ENCODE measurements at places on chromosomes 12 and 14. TPM values are rescaled to one million over a fixed set of nuclear protein-coding genes. Genes with fewer than 3 reads are reported as not detected.

DNA sequence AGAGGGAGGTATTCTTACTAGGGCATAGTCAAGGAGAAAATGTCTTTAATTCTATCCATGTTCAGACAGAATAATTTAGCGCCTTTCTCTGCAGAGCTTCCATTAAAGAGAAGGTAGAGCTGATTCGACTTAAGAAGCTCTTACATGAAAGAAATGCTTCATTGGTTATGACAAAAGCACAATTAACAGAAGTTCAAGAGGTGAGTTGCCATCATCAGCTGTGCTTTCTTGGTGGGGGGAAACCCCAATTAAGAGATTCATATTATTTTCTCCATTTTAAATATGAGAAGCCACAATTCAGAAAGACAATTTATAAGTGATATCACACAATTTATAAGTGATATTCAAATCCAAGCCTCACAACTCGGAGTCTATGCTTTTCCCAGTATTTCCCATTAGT, 27.8 kb downstream of the RPGRIP1 start:
- H3K36me3 ChIP-seq = no peaks in the 10 kb centered on the region
- no peak overlapping the region for H3K27ac ChIP-seq
- H3K4me3 ChIP-seq = no peak overlapping the region
- H3K27me3 ChIP-seq = no peaks in the 10 kb centered on the region
- no peak for DNase-seq
- peaks cover 15% of the 10 kb centered on the region for H3K4me1 ChIP-seq

The JAG2 gene
- total RNA-seq = 57.1 TPM

GRCh38 chr12:111864913-111865312, 22.9 kb downstream of the MAPKAPK5 start:
- DNase-seq = no peak
- no peak overlapping the region for H3K4me3 ChIP-seq
- H3K4me1 ChIP-seq = no peaks in the 10 kb centered on the region
- no peaks in the 10 kb centered on the region for H3K27me3 ChIP-seq
- no peak overlapping the region for H3K27ac ChIP-seq
- H3K36me3 ChIP-seq = peaks cover 37% of the 10 kb centered on the region

The SARNP gene
- 103 TPM for total RNA-seq

DNA sequence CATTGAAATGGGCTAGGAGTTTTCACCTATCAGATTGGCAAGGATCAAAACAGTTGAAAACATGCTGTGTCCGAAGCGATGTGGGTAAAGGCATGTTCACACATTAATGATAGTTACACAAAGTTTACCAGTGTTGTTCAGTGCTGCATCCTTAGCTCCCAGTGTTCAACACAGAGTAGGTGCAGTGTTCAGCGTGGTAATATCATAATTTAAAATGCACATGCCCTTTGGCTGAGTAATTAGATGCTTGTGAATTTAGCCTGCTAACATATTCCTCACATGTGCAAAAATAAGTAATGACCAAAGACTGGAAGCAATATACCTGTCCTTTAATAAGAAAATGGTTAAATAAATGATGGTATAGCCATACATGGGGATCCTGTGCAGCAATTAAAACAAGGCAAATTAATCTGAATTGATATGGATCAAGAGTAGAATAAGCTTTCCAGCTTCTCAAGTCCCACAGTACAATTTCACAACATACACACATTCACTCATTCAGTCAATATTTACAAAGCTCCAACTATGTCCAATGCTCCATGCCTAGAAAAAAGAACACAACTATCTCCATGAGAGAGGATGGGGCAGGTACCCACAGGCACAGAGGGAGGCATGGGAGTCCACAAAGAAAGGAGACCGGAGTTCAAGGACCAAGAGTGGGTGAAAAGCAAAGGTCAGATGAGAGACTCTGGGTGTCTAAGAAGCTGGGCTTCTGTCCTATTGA, 12.8 kb downstream of the TMCC3 start:
- H3K4me1 ChIP-seq = peaks cover 8% of the 10 kb centered on the region
- H3K27ac ChIP-seq = no peak overlapping the region
- H3K27me3 ChIP-seq = no peaks in the 10 kb centered on the region
- H3K4me3 ChIP-seq = no peak overlapping the region
- peak; percentile 40 for DNase-seq

- H3K4me1 ChIP-seq = no peaks in the 10 kb centered on the region
- H3K36me3 ChIP-seq = no peaks in the 10 kb centered on the region
- no peak for DNase-seq
- no peak within 1 kb of the TSS for H3K4me3 ChIP-seq
Measured at GRCh38 chr12:4562034-4562657, at the start of gene DYRK4. Gene DYRK4, plus strand, starts transcription at chr12:4562208. Its CDS starts 38 bp downstream, at chr12:4562246.

DNA sequence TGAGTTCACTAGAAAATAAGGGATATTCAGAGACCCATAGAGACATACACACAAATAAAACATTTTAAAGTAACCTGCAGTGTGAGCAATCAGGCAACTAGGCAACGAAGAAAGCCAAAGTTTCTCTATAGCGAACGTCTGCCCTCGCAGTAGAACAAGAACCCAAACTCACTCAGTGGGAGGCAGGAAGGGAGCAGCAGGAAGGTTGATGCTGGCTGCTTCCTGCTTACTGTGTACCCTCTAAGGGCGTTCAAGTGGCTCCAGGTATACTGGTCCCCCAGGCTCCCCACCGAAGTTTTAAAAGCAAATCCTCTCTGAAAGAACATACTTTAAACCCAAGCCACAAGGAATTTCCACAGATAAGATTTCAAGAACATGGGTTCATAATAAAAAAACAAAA, 249.3 kb downstream of the FOXN3 start:
- no peak overlapping the region for H3K27ac ChIP-seq
- no peak overlapping the region for H3K4me3 ChIP-seq
- no peaks in the 10 kb centered on the region for H3K4me1 ChIP-seq
- H3K36me3 ChIP-seq = no peaks in the 10 kb centered on the region

The ACTR6 gene
- 18.4 TPM for total RNA-seq

GRCh38 chr12:44063671-44064070, 227.8 kb downstream of the TMEM117 start:
- H3K27me3 ChIP-seq = no peaks in the 10 kb centered on the region
- no peak for DNase-seq

DNA sequence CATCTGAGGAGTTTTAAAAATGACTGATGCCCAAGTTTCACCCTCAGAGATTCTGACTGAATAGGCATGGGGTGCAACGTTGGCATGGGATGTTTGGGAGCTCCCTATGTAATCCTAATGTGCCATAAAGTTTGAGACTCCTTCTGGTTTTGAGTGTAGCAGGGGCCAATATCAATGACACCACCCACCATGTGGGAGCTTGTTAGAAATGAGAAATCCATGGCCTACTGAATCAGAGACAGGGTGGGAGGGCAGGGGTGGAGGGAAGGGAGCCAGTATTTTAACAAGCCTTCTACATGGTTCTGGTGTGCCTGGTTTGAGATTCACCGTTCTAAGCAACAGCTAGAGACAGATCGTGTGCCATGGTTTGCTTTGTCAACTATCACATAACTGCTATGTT, 46.1 kb downstream of the VCPKMT start:
- no peaks in the 10 kb centered on the region for H3K36me3 ChIP-seq
- peaks cover 15% of the 10 kb centered on the region for H3K4me1 ChIP-seq
- no peak overlapping the region for H3K27ac ChIP-seq
- no peak for DNase-seq
- no peak overlapping the region for H3K4me3 ChIP-seq

The GUCY2C gene
- total RNA-seq = not detected

- H3K27ac ChIP-seq = no peak overlapping the region
- H3K27me3 ChIP-seq = no peaks in the 10 kb centered on the region
- no peak for DNase-seq
- no peaks in the 10 kb centered on the region for H3K36me3 ChIP-seq
Measured at GRCh38 chr12:67873355-67873754, 115.9 kb upstream of the IFNG-AS1 start.

DNA sequence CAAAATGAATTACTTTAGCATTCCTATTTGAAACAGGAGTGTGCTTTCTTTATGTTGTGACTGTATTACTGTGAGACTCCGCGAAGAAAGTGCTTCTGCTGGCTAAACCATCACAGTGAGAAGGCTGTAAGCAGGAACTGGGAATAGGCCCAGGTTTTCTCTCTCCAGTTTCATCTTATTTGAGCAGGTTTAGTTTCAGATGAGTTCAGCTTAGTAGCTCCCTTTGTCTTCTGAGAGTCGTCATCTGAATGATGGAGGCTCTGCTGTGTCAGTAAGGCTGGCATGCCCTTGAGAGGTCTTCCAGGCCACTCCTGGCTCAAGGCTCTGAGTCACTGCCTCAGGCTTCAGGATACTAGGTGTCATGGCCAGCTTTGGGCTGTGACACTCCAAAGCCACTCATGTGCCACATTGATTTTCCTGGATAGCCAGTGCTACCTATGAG, 205.6 kb upstream of the RGS6 start:
- no peak overlapping the region for H3K4me3 ChIP-seq
- no peak overlapping the region for H3K27ac ChIP-seq
- peaks cover 39% of the 10 kb centered on the region for H3K36me3 ChIP-seq
- H3K4me1 ChIP-seq = no peaks in the 10 kb centered on the region

DNA sequence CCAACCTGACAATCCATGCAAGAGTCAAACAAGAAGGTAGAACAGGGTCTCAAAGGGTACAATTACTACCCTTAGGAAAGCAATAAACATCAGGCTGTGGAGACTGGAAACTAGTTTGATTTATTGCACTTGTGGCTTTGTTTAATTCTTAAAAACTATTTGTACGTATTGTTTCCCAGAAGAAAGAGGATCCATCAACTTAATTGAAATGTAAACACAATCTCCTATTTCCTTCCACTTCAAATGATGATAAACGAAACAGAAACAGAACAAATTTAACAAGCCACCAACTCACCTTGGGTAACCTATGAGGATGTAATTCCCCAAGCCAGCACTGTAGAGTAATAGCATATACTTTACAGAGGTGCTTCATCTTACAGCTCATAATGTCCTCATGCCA, 8.0 kb downstream of the STXBP6 start:
- no peaks in the 10 kb centered on the region for H3K27me3 ChIP-seq
- no peaks in the 10 kb centered on the region for H3K36me3 ChIP-seq
- no peaks in the 10 kb centered on the region for H3K4me1 ChIP-seq
- no peak overlapping the region for H3K4me3 ChIP-seq
- H3K27ac ChIP-seq = no peak overlapping the region

DNA sequence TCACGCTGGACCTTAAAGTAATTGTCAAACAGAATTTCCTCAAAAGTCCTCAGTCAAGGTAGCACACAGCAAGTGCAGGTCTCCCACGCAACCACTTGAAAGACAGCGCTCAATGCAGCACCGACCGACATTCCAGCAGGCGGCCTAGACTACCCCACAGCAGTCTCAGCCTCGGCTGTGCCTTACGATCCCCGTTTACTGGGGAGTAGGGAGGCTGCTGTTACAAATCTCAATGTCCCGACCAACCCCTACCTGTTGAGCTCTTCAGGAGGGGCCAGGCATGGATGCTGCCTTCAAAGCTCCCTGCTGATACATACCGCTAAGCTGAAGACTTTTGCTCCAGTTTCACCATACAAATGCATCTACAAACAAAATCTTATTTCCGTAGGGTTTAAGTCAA, 21.8 kb downstream of the VPS37B start:
- peaks cover 35% of the 10 kb centered on the region for H3K36me3 ChIP-seq
- H3K4me1 ChIP-seq = peaks cover 22% of the 10 kb centered on the region
- DNase-seq = no peak
- H3K4me3 ChIP-seq = no peak overlapping the region

GRCh38 chr14:43535231-43535838, 971.7 kb downstream of the FSCB start:
- no peak overlapping the region for H3K4me3 ChIP-seq
- no peak overlapping the region for H3K27ac ChIP-seq
- no peaks in the 10 kb centered on the region for H3K4me1 ChIP-seq
- no peaks in the 10 kb centered on the region for H3K36me3 ChIP-seq
- H3K27me3 ChIP-seq = no peaks in the 10 kb centered on the region

DNA sequence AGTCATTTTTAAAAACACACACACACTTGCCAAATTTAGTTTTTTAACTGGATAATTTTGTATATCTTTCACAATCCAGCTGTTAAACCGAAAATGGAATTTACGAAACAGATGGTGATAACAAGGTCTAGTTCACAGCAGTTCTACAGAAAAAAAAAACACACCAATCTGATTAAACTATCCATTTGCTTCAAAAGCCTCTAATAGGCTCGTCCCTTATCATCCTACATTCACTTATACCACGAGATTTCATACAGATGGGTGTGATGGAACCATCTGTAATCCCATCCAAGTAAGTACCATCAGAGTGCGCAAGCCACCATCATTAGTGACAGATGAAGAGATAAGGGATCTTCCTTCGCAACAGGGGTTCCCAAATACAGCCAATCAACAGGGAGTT, 20.1 kb downstream of the GCH1 start:
- no peak for DNase-seq
- no peaks in the 10 kb centered on the region for H3K27me3 ChIP-seq
- no peak overlapping the region for H3K27ac ChIP-seq
- H3K4me1 ChIP-seq = no peaks in the 10 kb centered on the region
- no peaks in the 10 kb centered on the region for H3K36me3 ChIP-seq

The KRT5 gene
- not detected for total RNA-seq

The RFX4 gene
- total RNA-seq = not detected

The RAD51AP1 gene
- 24.7 TPM for total RNA-seq

DNA sequence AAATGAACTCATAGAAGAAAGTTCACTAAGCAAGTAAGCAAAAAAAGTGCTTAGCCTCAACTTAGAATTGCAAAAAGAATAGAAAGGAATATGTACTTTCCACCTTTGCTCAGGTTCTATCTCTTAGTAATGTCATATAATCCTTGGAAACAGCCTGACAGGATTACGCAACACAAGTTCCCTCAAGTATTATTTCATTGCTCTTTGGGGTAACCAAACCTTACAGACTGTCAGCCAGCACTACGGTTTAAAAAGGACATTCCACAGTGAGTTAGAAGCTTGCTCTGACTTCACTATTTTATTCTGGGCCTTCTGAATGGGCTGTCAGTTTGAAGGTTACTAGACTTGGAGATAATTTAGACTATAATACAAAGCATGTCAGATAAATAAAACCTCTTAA, 264.0 kb downstream of the ATXN7L3B start:
- DNase-seq = no peak
- H3K4me1 ChIP-seq = no peaks in the 10 kb centered on the region
- no peak overlapping the region for H3K27ac ChIP-seq

- no peaks in the 10 kb centered on the region for H3K36me3 ChIP-seq
- H3K27ac ChIP-seq = no peak overlapping the region
- H3K4me1 ChIP-seq = no peaks in the 10 kb centered on the region
- H3K4me3 ChIP-seq = no peak overlapping the region
- peaks cover 40% of the 10 kb centered on the region for H3K27me3 ChIP-seq
Measured at GRCh38 chr14:59130462-59130861, 58.0 kb upstream of the DAAM1 start.

The CLEC1B gene
- total RNA-seq = not detected

DNA sequence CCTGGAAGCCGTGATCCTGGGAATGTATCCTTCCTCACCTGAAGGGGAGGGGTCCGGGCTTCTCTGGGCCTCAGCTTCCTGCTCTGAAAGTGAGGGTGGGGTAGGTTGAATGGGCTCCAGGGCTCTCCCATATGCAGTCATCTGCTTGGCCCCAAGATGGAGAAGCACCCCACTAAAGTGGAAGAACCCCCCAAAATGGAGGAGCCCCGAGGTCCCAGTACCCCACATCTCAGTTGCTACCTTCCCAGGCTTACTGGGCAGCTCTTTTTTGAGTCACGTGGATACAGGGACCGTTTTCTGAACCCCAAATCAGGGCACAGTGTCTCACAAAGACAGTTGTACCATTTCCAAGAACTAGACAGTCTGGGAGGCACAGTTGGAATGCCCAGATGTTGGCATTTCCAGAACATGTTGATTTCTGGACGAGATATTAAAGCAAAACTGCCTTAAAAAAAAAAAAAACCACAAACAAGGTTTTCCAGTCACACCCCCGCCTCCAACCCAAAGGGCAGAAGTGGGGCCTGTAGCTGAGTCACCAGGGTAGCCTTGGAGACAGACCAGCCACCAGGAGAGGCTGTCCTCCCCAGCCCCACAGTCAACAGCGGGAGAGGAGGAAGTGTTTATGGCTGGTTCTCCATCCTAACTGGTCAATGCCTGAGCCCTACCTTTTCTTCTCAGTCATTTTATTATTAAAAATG, 12.1 kb downstream of the VASH1 start:
- peaks cover 5% of the 10 kb centered on the region for H3K27me3 ChIP-seq
- H3K36me3 ChIP-seq = no peaks in the 10 kb centered on the region
- H3K4me1 ChIP-seq = peaks cover 11% of the 10 kb centered on the region
- peak; percentile 80 for DNase-seq
- no peak overlapping the region for H3K27ac ChIP-seq
